ENCODE measurements at places on chromosomes 5 and 9.

- no peak for DNase-seq
Measured at GRCh38 chr9:76203373-76203772, 190.9 kb downstream of the RFK start.

DNA sequence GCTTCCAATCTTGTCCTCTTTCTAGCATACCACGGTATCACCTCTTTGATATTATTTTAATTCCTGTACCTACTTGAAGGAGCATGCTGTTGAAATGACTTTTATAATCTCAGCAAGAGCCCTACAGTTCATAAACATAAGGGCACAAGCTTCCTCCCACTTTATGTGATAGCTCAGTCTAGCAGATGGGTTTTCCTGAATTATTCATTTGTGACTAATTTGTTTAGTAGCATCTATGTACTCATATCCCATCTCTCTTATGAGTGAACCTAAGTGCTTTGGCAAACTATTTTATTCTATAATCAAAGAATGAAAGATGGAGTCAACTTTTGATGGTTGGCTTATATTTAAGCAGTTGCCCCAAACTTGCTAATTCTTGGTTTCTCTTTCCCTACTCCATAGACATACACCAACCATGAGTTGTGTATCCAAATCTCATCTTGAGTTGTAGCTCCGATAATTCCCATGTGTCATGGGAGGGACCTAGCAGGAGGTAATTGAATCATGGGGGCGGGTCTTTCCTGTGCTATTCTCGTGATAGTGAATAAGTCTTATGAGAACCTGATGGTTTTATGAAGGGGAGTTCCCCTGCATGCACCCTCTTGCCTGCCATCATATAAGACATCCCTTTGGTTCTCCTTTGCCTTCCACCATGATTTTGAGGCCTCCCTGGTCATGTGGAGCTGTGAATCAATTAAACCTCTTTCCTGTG, 17.7 kb downstream of the TXNDC8 start:
- DNase-seq = no peak

GRCh38 chr9:114592356-114592755, 4.8 kb downstream of the ATP6V1G1 start:
- DNase-seq = peak; percentile 41

GRCh38 chr5:179143446-179143845, 83.3 kb downstream of the ZNF354C start:
- DNase-seq = no peak

DNA sequence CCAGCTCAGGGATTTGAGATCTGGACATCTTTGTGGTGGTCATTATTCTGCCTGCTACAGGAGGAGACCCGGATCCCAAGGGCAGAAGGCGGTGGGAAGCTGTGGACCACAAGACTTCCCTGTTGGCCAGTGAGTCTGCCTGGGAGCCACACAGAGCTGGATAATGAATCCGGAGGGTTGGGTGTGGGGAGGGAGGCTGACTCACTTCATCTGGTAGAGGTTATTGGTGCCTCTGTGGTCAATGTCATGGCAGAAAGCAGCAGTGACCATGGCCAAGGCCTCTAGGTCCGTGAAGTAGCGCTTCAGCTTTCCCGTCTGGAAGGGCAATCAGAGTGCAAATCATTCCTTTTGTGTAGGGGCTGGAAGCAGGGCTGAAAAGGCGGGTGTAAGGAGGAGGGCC, 58.5 kb downstream of the PDE6A start:
- DNase-seq = no peak

DNA sequence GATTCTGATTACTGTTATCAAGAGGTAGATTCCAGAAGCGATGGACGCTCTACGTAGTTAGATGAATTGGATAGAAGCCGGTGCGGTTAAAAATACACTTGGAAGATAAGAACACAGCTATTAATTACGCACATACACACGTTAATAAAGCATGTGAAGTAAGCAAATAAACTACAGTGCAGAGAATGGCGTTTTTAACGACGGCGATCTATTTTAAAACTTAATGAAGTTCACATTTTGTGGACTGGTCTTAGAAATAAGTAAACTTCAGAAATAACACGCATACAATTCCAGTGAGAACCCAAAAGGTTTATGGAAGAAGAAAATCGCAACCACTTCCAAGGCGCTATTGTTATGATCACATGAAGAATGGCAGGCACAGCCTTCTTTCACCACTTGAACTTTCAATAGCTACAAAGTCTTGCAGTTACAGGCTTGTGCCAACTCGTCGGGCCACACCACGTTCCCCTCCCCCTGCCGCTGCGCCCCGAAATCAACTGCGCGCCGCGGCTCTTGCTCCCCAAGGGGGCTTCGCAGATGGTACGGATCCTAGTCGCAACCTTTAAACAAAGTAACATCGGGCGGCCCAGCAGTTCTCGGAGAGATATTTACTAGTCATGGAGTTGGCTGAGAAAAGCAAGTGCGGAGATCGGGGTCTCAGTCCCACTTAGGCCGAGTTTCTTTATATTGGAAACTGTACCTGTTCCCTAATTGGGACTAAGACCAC, 866 bp upstream of the SEMA6A start:
- DNase-seq = no peak

DNA sequence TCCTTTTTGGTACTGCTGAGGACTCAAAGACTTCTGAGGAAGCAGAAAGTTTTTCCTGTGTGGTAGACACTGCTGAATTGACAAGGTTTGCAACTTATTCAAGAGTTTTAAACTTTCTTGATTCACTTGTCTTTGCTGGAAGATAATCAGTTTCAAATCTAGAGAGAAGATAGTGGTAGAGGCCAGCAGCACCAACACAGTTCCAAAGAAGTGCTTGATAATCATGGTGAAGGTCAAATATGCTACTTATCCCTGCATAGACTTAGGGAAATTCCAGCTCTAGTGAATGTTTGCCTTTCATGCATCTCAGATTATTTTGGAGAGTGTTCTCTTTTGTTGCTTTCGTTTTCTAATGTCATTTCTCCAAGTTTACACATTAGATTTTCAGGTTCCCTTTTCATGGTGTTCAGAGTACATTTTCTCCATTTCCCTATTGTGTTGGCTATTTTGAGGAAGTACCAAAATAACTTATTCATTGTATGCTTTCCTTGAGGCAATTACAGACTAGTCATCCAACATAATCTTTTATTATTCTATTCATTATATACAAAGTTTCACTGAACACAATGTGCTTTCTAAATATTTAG, 550 bp downstream of the IFNE start:
- no peak for DNase-seq
